CD4-positive, alpha-beta memory T cell (primary cell): ENCODE measurements at places on chromosomes 1 and 21. TPM values are rescaled to one million over a fixed set of nuclear protein-coding genes. Genes with fewer than 3 reads are reported as not detected.

Gene MAP10
- 0.48 TPM for polyA plus RNA-seq

Gene FAM72C
- not detected for polyA plus RNA-seq

Gene OR2G6
- polyA plus RNA-seq, result not detected

Gene SPATA45
- polyA plus RNA-seq, result not detected

Gene VWA5B1
- polyA plus RNA-seq, result 0.11 TPM

Gene TNFAIP8L2
- 10.8 TPM for polyA plus RNA-seq

Gene RBM34
- 79.8 TPM for polyA plus RNA-seq

Gene MROH7
- polyA plus RNA-seq, result not detected

Gene GPR157
- 1.9 TPM for polyA plus RNA-seq

Gene PRRX1
- not detected for polyA plus RNA-seq

Gene EFNA1
- 0.84 TPM for polyA plus RNA-seq

Gene LYPD8
- not detected for polyA plus RNA-seq

Gene LRRIQ3
- polyA plus RNA-seq, result 3.2 TPM

Gene PTPN14
- polyA plus RNA-seq, result 0.03 TPM

Gene FCRL5
- polyA plus RNA-seq, result not detected

Gene MXRA8
- polyA plus RNA-seq, result not detected

Gene CLDN17
- polyA plus RNA-seq, result not detected

Gene SHISA4
- not detected for polyA plus RNA-seq

Gene TMEM69
- polyA plus RNA-seq, result 42.5 TPM

Gene OR10Z1
- polyA plus RNA-seq, result not detected

Gene TFAP2E
- not detected for polyA plus RNA-seq

Gene CDC42BPA
- polyA plus RNA-seq, result not detected

Gene ALPL
- not detected for polyA plus RNA-seq
